ENCODE measurements at places on chromosomes 7 and 10.

- DNase-seq: no peak
Measured at GRCh38 chr7:15816835-15817426, 130.4 kb upstream of the MEOX2 start.

DNA sequence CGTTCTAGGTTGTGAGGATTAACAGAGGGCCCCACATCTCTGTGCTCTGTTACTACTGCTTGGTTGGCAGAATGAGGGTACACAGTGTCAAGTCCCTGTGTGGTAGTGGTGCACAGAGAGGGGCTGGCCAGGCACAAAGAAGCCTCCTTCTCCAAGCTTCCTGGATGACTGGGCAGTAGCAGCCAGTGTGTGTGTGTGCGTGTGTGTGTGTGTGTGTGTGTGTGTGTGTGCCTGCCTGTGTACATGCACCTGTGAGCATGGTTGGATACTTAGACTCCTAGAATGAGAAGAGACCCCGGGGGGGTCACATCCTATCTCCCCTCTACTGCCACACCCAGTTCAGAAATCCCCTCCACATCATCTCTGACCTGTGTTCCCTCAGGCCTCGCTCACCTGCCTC lies 146.7 kb upstream of the UNC5B start:
- no peak for DNase-seq

GRCh38 chr7:156386097-156386496 lies 254.5 kb upstream of the RNF32 start:
- DNase-seq: no peak

DNA sequence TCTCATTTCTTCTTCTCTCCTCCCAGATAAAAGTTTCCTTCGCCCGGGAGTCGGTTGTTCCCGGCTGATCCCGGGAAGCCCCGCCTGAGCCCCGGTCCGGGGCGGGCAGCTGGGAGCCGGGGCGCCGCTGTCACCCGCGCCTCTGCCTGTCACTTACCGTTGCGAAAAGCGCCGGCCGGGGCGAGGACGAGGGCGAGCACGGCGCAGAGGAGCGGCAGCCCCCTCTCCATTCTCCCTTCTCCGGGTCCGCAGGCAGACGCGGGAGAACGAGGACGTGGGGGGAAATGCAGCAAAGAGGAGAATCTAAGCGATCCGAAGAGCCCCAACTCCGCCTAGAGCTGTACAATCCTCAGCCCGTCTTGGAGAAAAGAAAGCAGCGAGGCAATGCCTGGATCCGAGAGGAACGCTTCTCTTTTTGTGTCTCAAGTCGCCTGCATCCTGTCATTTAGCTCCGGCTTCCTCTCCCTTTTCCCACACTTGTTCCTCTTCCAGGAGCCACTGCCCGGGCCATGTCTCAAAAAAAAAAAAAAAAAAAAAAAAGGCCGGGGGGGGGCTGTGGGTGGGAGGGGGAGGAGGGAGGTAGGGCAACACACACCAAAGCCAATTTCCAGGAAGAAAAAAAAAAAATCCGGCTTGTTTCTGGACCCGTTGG lies at the start of gene NRP1:
TSS of gene NRP1 (minus strand) at position 515 of the 652 bp plus-strand sequence. CDS start at position 230, 285 bp downstream.
- DNase-seq: no peak

DNA sequence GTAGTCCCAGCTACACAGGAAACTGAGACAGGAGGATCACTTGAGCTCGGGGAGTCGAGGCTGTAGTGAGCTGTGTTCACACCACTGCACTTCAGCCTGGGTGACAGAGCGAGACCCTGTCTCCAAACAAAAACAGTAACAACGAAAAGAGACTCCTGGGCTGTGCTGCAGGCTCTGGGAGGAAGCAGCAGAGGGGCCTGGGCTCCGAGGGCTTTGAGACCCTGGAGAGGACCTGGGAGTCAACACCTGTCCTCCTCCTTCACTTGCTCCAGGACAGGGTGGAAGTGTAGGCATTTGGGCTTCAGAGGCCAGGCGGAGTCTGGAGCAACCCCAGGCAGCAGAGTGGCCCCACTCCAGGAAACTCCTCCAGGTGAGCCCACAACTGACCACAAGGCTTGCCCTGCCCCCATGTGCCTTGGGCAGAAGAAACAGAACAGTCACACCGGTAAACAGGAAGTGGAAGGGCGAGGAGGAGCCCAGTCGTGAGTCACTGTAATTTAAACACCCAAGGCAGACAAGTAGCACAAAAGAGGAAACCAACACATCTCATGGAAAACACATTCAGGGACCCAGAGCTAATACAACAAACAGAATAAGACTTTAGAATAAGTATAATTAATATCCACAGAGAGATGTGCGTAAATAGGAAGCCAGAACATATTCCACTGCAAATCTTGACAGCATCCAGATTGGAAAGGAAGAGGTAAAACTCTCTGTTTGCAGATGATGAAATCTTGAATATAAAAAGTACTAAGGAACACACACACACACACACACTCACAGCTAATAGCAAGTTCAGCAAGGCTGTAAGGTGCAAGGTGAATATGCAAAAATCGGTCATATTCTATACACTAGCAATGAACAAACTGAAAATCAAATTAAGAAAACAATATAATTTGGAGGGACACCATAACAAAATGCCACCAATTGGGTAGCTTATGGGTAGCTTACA lies 20.5 kb upstream of the RASGEF1A start:
- no peak for DNase-seq
